ENCODE measurements at places on chromosomes 4 and X.

GRCh38 chr4:70627620-70628019, 924 bp upstream of the ENAM start:
- DNase-seq, result no peak

- DNase-seq, result no peak
Measured at GRCh38 chr4:90095000-90095399, 32.2 kb upstream of the CCSER1 start.

- DNase-seq, result no peak
Measured at GRCh38 chrX:149472625-149473024, 32.5 kb downstream of the IDS start.

- no peak for DNase-seq
Measured at GRCh38 chr4:25632135-25632534, 23.5 kb upstream of the SLC34A2 start.

DNA sequence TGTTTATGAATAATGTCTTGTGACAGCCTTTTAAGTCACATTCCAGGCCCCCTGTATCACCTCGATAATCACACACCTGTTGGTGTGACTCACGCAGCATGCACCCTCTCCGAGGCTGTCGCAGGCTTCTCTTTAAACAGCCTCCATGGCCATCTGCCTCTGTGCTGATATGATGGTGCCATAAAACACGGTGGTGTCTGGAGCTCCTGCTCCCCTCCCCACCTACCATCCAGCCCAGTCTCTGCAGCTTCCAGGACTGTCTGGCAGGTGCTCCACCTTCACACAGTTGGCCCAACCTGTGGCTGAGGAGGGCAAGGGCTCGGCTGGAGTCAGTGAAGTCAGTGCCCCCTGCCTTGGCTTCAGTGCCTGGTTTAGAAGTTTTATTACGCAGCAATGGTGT, 173.8 kb upstream of the RPL34 start:
- no peak for DNase-seq

DNA sequence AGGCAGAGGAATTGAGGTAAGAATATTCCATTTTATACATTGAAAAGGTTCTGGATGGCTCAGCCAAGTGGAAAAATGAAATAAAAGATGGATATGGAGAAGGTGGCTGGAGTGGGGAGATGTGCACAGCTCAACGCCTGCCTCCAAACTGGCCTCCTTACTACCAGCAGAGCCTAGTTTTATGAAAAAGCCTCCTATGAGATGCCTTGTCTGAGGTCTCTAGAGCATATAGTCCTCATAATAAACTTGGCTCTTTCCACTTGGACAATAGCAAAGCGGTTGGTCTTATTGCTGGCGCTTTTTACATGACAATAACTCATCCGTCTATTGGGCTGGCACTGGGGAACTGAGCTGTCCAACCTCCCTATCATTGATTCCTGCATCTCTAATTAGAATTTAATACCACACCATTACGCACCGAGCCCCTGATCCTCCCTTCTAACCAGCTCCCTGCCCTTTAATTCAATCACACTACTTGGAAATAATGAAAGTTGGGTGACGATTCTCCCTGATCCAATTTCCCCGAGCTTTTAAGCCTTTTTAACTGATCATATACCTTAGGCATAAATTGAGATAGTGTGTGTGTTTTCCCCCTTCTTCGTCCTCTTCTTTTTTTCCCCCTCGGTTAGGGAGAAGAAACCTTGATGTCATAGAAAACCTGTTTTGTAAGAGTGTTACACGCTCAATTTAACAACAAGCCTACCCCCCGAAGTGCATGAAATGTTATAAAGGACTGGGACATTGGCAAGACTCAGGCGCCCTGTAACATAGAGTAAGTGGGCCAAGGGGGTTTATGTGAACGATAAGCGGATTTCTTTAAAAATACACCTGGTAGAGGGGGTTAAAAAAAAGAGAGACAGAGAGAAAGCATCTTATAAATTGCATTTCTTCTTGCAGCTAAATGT, at the start of gene PHOX2B:
TSS of gene PHOX2B (minus strand) at position 155 of the 905 bp plus-strand sequence. CDS start at position 40, 115 bp downstream.
- DNase-seq, result no peak

- no peak for DNase-seq
Measured at GRCh38 chrX:13894888-13895565, 78.1 kb upstream of the GPM6B start.

DNA sequence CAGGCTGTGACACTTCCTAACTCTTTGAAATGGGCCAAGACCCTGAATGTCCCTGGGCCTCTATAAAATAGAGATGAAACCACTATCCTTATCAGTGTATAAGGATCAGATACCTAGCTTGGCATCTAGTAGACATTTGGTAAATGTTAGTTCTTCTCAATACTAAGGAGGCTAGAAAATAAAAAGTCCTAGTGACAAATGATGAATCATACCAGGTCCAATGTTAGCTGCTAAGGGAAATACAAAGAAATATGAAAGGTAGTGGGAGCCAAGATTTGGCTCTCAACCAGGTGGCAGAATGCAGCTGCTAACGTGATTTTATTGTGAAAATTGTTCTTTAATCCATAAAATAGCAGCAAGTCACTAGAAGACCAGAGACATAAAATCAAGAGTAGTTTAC, 19.8 kb upstream of the PPARGC1A start:
- no peak for DNase-seq

DNA sequence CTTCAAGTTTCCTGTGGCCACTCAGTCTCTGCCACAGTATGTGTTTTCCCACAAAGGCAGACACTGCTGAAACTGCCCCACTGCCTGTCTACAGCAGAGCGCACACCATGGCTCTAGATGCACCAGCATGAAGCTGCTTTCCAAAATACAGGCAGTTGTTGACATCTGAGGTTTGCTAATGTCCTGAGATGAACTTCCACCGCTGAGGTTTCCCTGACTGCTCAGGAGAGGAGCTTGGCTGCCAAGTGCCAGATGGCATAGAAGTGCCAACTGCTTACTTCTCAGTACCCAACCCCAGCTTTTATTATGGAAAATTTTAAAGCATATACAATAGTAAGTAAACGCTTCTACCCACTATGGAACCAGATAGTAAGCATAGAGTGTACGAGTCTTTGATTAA, 61.0 kb upstream of the EXOC1L start:
- no peak for DNase-seq

DNA sequence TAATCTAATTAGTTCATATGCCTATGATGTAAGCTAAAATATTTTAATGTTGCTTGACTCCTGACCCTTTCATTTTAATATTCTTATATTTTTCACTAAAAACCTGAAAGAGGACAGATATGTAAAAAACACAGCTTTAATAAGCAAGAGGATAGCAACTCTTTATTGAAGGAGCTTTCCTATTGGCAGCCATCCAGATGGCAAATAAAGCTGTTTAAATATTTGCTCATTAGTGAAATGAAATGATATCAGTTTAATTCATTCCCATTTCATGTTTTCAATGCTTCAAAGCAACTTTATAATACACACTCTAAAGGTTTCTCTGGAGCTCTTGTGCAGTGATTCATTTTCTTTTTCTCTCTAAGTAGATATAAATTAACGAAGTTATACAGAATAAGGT, 473.4 kb downstream of the PCDH7 start:
- no peak for DNase-seq

DNA sequence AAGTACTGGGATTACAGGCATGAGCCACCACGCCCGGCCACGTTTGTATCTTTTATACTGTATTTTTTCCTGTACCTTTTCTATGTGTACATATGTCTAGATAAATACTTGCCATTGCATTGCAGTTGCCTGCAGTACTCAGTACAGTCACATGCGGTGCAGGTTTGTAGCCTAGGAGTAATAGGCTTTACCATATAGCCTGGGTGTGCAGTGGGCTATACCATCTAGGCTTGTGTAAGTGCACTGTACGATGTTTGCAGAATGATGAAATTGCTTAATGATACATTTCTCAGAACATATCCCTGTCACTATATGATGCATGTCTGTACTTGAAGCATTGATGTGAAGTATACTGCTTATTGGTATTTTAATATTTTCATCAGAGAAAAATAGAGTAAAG, 115.4 kb upstream of the PUDP start:
- no peak for DNase-seq

GRCh38 chr4:56971383-56971782, 6.0 kb downstream of the NOA1 start:
- DNase-seq, result no peak

DNA sequence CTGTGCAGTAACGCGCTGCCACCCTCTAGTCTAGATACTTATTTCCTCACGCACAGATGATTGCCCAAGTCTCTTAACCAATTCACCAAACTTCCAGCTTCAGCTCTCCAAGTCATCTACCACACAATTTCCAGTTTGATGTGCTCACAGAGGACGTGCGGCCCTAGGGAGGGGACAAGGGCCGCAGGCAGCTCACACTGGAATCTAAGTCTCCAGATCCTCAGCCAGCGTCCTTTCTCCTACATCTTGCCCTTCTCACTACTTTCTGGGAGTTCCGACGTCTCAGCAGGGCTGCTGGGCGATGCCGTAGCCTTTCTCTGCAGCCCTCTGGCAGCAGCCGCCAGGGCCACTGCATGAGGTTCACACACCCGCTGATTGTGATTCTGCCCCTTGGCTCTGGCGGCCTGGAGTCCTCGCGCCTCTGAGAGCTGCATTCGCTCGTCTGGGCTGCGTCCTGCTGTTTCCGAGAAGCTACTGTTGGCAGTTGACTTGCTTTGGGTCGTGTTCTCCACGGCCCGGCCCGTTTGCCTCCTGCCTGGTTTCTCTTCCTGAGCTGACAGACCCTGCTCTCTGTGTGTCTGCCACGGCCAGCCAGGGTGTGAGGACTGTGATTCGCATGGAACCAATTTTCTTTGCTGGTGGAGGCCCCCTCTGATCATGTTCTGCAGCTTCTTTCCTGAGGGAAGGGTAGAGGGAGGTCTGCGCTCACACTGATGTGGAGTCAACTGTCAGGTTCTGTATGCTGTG, 14.1 kb upstream of the TMEM131L start:
- DNase-seq, result no peak

DNA sequence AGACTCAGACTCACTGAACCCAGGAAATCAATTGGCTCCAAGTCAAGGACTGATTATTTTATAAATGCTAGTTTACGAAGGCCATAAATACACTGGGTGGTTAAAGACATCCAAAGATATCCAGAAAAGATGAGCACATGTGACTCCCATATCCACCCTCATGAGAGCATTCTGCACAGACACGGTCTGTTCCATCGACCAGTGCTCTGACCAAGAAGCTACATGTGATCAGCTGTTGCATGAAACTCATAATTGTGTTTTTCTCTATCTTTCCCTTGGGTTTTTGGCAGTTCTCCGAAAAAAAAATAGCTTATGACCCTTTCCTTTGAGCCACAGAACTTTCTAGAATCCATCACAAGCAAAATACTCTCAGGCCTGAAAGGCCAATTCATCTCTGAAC, 2.7 kb upstream of the PIR start:
- DNase-seq, result no peak

Data from effector memory CD4-positive, alpha-beta T cell (primary cell).